ENCODE measurements at places on chromosomes 12 and 14. TPM values are rescaled to one million over a fixed set of nuclear protein-coding genes. Genes with fewer than 3 reads are reported as not detected.

Gene BDKRB1
- total RNA-seq = 1.8 TPM

Gene SMOC1
- 15.6 TPM for total RNA-seq

Gene PTPN6
- 10.3 TPM for total RNA-seq

Gene DTX3
- 18.1 TPM for total RNA-seq

Gene OR4E2
- total RNA-seq = not detected

Gene NFATC4
- total RNA-seq = 0.07 TPM

Gene GPR68
- 0.07 TPM for total RNA-seq
